Activated CD8-positive, alpha-beta T cell treated with anti-CD3 and anti-CD28 coated beads for 36 hours (primary cell): ENCODE measurements at places on chromosomes 11 and 22.

- no peak for DNase-seq
These were observed 9.1 kb downstream of the FAM111A start for GRCh38 chr11:59151761-59152160.

- no peak for DNase-seq
These were observed 1132.1 kb upstream of the CNTN5 start for GRCh38 chr11:97888641-97889040.

DNA sequence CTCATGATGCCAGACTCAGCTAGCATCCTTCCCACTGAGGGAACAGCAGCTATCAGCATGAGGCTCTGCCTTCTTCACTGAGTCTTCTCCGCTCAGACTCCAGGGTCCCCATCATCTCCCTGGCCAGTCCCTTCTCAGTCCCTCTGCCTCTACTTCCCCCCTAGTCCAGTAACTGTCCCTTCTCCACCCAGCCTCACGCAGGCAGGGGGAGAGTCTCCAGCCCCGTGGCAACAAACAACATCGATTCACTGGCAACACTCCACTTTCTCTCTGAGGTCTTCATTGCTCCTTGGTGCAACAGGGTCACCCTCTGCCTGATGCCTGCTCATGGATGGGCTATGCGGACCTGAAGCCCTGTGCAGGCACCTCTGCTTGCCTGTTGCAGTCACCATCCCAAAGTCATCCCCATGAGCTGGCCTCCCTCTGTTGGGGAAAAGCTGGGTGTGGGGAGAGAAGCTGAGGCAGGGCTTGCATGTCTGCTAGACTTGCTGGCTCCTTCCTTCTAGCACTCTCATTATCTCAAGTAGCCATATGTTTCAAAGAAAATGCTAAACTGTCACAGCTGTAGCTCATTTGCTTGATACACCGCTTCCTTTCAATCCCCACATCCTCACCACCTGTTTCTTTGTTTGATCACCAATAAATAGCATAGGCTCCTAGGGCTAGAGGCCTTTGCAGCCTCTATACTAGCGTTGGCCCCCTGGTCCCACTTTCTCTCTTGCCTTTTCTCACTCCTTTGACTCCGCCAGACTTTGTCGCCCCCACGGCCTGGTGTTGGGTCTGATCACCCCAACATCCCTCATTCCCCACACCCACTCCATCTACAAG, 4.3 kb upstream of the BCR start:
- DNase-seq, result no peak

DNA sequence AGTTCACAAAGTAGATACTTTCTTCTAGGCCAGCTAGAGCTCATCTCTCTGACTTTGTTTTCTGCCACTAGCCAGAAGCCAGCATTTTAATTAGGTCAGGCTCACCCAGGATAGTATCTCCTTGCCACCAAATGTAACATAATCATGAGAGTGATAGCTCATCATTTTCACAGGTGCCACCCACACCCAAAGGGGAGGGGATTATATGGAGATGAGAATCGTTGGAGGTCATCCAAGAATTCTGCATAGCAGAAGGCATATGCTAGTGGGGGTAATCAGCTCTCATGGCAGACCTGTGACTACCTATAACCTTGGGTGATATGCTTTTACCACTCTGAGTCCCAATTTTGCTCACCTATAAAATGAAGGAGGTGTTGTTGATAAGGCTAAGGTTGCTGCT, 523.0 kb downstream of the METTL15 start:
- DNase-seq, result no peak

GRCh38 chr11:99893811-99894210, 793.3 kb upstream of the ARHGAP42 start:
- no peak for DNase-seq

GRCh38 chr11:21556926-21557325, 636.0 kb upstream of the ANO5 start:
- DNase-seq, result no peak
